ENCODE measurements at places on chromosomes 13 and 19.

- no peak for DNase-seq
Observed at GRCh38 chr13:53941588-53942190, 913.1 kb downstream of the OLFM4 start.

DNA sequence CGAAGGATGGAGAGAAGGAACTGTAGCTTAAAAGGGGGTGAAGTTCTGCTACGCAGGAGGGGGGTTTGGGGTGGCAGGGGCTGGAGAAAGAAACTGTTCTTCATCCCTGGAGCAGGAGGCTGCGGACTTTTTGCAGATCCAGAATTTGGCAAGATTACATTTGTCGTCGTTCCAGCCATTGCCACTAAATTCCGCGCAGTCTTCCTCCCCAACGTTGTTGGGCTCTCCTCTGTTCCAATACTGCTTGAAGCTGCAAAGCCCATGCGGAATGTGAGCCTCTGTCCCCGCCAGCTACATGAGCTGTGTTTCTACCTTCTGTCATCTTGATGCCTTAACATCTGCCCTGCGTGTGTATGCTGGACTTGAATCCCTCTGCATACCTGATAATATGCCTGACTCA is 4.3 kb downstream of the CD209 start:
- no peak for DNase-seq

DNA sequence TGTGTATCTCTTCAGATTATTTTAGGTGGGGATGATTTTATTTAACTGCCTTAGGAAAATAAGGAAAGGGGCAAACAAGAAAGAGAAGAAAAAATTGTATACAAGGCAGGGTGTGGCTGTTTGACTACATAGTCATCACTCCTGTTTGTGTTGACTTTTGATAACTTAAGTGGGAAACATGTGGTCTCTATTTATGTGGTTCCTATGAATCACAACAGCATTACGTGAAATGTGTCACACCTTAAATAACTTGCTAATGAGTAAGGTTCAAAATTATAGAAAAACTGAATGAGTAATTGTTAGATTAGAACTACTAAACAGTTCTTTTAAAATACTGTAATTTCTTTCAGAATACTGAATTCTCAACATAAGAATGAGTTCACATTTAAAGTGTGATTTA is 69.3 kb downstream of the LMO7 start:
- DNase-seq: no peak

GRCh38 chr19:32674153-32674930 is 638 bp downstream of the ANKRD27 start:
- DNase-seq: no peak

DNA sequence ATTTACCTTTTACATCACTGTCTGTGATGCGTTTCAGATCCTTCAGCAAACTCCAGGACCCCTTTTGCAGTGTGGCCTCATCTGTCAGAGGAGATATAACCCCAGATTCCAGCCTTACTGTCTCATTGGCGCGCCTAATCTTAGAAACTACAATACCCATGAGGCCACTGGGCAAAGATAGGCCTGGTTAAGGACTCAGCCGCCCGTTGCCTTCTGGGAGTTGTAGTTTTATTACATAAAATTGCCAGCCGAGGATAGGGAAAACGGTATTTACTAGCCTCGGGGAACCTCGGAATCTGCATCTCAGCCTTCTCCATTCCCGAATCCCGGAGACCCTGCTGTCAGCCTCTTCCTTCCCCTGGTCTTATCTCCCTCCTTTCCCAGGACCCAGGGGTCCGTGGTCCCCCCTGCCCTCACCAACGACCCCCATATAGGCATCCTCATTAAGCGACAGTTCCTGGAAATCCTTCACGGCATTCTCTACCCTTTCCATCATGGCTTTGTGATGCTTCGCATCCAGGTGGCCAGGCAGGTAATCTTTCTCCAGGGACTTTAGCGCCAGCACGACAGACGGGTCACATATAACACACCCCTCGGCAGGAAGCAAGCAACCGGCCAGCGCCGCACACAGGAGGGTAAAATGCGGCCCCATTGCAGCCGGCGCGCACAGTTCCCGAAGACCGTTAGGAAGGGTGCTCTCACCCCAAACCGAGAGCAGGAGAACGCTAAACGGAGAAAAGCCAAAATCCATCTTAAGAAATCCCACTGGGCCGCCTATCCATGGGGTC is 1.3 kb downstream of the IZUMO1 start:
- no peak for DNase-seq

- DNase-seq: no peak
Observed at GRCh38 chr19:29836409-29836825, 24.6 kb downstream of the CCNE1 start.

GRCh38 chr19:5045956-5046338 is 77.0 kb downstream of the KDM4B start:
- no peak for DNase-seq

- no peak for DNase-seq
Observed at GRCh38 chr19:53546758-53547513, 9.0 kb downstream of the ZNF331 start.

GRCh38 chr19:40933025-40933424 is 51.0 kb upstream of the CYP2A7 start:
- no peak for DNase-seq

DNA sequence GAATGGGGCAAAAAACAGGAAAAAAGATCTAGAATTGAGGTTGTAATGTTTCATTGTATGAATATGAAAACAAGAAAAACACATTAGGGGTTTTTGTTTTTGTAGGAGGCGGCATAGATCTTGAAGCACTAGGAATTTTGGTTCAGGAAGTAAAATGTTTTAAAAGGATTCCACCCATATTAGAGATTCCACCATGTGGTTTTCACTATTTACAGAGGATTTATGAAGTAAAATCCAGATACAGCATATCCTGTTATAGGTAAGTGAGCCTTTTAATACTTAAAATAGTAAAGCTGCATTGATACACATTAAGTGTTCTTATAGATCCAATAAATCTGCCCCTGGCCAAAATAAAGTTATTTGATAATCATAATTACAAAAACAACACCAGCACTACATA is 61.4 kb downstream of the MICU2 start:
- no peak for DNase-seq

DNA sequence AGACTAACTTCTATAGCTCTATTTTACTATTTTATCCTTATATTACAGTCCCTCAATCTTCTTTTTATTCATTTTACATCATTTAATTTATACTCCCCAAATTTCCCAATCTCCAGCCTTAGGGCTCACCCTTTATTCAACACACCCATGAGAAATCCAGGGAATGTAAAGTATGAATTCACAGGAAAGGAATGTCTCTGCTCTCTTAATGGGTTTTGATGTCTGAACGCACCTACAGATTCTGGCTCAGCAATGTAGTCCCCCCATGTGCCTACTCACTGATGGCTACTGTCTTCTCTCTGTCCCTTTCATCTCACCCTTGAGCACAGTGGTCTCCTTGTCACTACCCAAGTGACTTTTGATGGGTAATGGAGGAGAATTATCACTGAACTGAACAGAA is 32.8 kb downstream of the TNFSF13B start:
- no peak for DNase-seq

- DNase-seq: no peak
Observed at GRCh38 chr13:49225223-49226042, 5.3 kb downstream of the MLNR start.

- no peak for DNase-seq
Observed at GRCh38 chr19:34482380-34483250, 1.1 kb downstream of the WTIP start.

- no peak for DNase-seq
Observed at GRCh38 chr13:32036126-32036695, 4.6 kb downstream of the FRY start.

DNA sequence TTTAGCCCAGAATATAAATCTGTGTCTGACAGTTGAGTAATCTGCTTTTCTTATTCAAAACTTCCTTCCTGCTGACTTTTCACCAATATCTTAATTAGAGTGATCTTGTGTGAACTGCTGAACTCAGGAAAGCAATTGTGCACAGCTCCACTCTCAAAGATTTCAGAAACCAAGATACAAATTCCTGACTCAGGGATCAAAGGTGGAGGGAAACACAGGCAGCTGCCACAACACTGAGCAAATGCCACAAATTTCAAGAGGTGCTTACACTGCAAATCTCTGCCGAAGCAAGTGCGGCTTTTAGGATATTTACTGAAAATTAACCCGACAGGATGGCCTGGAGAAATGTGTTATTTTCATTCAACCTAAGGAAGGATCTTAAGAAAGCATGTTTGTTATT is 111.4 kb downstream of the STOML3 start:
- DNase-seq: no peak

DNA sequence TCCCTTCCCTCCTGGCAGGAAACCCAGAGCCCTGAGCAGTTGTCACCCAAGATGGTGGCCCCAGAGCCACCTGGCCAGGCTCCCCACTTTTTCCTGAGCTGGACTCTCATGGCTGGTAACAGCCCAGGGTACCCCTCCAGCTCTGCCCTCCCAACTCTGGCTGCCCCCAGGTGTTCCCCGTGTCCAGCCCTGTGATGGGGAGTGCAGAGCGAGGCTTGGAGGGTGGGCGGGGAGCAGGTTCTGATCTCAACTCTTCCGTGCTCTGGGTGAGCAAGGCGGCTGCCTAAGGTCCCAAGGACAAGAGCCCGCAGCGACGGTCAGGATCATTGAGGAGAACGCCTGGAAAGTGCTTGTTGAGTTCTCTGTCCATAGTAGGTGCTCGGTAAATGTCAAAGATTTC is 54.7 kb upstream of the GAS6 start:
- DNase-seq: no peak

GRCh38 chr13:25912961-25913360 is 138.9 kb downstream of the SHISA2 start:
- DNase-seq: no peak

- no peak for DNase-seq
Observed at GRCh38 chr13:102017248-102017647, 384.6 kb downstream of the FGF14 start.

DNA sequence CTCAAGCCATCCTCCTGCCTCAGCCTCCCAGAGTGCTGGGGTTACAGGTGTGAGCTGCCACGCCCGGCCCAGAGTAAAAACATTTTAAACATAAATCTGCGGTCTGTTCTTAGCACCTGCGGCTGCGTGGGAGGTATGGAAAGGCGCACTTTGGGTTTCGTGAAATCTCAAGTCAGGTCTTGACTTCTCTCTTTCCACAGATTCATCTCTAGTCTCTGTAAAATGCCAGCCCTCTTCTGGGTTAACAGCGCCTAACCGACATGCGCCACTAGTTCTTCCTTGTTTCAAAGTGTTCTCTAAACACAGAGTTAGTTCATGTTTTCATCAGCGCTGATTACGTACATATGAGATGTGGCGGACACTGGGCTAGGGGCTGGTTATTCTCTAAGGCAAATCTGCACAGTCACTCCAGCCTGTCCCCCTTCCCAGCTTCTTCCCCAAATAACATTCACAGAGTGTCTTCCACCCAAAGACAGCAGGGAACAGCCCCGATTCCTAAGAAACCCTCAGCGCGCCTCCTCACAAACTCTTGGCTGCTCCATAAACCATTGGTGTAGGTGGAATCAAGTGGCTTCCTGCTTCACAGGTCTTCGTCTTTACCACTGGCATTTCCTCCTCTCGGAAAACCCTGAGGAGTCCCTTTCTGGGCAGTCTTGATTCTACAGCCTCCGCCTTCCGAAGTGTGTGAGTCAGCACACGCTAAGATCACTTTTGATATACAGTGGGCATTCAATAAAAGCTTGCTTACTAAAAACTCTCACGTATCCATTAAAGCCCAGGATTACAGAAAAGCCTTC is 1.4 kb downstream of the PARP4 start:
- DNase-seq: peak; percentile 54

- DNase-seq: no peak
Observed at GRCh38 chr19:12952488-12953137, 4.4 kb downstream of the GADD45GIP1 start.

DNA sequence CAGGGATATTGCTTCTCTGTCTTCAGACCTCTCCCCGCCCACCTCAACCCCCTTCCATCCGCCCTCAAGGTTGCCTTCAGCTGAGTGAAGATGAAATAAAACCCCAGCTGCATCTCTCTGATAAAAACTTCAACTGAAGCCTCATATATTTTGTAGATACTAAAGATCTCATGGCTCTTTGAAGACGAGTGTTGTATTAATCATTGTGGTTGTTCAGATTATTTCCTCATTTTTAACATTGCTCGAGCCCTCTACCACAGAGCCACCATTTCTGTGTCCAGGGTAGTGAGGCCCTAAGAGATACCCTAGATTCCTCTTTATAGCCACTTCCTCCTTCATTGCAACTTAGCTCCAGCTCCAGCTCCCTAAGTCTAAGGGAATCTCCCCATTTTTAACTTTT is 312.8 kb upstream of the ZNF507 start:
- no peak for DNase-seq

- DNase-seq: no peak
Observed at GRCh38 chr19:1936430-1936829, 4.5 kb upstream of the CSNK1G2 start.

DNA sequence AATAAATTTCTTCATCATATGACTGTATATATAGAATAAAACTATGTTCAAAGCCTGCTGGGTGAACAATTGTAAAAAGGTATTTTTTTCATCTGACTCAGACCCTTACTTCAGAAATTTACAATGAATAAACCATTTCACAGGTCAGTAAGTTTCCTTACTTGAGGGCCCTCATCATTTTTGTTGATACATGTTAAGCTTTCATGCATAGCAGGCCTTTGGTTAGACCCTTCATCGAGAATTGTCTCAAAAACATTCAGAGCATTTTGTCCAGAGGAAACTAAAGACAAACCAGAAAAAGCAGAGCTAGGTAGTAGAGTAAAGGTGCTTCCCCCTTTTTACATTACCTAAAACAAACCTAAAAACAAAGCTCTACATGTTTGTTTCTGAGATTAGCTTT is 46.2 kb downstream of the FNDC3A start:
- no peak for DNase-seq

GRCh38 chr13:64505336-64505910 is 2724.7 kb downstream of the PCDH9 start:
- DNase-seq: no peak

DNA sequence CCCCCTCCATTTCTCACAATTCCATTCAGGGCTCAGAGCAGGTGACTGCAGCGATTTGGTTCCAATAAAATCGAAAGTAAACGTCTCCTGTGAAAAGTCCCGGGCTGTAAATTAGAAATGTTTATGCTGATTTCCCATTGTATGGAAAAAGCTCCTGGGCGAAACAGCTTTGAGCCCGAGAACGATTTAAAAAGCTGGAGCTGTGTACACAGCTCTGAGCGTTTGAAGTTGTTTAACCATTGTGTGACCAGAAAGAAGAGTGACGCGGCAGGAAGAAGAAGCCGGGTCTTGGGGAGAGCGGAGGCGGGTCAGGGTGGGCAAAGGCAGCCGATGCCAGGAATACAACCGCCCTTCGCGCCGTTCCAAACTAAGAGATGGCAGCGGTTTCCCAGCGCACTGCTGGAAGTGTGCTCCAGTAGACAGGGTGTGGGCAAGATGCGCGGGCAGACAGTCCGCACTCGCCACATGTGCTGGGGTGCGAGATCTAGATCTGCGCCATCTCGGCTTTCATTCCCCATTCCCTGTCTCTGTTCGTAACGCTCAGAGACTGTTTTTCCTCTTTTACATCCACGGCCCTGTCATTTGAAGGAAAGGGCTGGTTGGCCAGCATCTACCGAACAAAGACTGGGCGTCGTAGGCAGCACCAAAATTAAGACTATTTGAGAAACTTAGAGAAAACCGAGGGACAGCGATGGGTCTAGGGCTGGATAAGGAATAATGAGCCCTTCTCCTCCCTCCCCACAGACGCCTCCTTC is 960 bp upstream of the GSX1 start:
- DNase-seq: no peak

Measured in AG04449 (cell line).